ENCODE measurements at places on chromosomes 2 and 18.

DNA sequence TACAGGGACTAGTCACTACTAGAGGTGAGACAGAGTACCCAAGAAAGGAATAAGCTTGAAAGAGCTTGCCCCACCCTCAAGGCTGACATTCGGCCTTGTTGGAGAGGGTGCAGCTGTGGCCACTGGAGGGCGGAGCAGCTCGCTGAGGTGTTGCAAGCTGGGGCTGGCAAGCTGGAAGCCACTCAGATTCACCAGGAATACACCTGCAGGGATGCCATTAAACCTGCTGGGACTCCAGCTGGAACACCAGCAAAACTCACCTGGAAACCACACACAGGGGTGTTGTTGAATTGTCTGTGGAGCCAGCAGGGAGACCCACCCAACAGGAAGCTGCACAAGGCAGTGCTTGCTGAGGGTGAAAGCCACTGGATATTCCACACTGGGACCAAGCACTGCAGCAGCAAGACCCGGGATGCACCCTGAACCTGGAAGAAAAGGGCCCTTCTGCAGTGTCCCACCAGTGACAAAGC, 26.1 kb downstream of the KCTD18 start:
- DNase-seq: no peak

DNA sequence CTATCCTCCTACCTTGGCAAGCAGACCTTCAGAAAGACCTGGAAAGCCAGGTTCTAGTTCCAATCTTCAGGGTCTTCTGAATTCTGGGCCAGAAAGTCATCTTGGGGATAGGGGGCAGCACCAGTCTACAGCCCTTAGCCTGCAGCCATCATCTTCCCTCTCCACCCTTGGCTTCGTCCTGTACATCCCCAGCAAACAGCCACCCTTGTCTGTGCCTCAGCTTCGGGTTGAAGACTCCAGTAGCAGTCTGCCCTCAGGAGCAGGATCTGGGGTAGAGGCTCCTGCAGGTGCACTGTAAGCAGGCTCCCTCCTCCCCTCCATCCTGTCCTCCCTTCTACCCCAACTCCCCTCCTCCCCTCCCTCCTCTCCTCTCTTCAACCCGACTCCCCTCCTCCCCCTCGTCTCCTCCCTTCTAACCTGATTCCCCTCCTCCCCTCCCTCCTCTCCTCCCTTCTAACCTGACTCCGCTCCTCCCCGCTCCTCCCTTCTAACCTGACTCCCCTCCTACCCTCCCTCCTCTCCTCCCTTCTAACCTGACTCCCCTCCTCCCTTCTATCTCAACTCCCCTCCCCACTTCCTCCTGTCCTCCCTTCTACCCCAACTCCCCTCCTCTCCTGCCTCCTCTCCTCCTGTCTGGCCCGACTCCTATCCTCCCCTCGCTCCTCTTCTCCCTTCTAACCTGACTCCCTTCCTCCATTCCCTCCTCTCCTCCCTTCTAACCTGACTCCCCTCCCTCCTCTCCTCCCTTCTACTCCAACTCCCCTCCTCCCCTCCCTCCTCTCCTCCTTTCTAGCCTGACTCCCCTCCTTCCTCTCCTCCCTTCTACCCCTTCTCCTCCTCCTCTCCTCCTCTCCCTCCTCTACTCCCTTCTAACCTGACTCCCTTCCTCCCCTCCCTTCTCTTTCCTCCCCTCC, 90.1 kb upstream of the SMAD2 start:
- no peak for DNase-seq

DNA sequence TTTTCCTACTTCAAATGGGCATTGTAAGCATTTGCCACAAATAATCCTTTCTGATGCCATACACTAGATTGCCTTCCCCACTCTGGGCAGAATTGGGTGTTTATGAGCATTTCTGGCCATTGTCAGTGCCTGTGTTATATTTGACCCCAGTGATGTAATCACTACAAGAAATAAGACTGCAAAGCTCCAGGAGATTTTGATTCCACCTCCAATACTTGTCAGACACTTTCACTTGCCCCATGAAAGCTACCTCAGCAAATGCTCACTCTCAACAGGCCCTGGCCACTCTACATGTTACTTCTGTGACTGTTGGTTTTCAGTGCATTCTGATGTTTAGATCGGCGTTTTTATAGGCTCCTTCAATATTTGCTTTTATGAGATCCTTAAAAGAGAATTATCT, 135.1 kb downstream of the GFPT1 start:
- DNase-seq: no peak

GRCh38 chr18:13242797-13243196, 24.2 kb downstream of the LDLRAD4 start:
- DNase-seq: no peak
